ENCODE measurements at places on chromosomes 2 and 18.

DNA sequence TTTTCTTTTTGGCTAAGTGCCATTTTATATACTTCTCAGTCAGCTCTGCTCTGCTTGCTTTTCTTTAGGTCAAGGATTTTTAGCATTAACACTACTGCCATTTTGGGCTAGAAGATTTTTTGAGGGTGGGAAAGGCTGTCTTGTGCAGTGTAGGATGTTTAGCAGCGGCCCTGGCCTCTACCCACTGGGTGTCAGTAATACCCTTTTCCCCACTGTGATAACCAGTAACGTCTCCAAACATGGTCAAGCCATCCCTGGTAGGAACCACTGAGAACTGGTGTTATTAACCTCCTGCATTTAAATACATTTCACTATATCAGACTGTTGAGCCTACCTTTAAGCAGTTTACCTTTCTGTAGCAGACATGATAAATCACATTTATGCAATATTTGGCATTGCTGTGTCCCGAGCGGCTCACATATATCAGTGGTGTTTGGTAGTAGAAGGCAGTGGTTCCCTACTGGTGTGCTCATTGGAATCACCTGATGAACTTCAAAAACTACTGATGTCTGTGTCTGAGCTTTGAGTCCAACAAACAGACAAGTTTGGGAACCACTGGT lies 70.5 kb downstream of the CEP192 start:
- no peak overlapping the region for H3K4me3 ChIP-seq
- no peaks in the 10 kb centered on the region for H3K27me3 ChIP-seq
- H3K27ac ChIP-seq = no peak overlapping the region
- H3K36me3 ChIP-seq = peaks cover 7% of the 10 kb centered on the region
- H3K4me1 ChIP-seq = peaks cover 4% of the 10 kb centered on the region
- DNase-seq = no peak

GRCh38 chr18:78792094-78792493 lies 187.5 kb upstream of the SALL3 start:
- DNase-seq = no peak
- no peaks in the 10 kb centered on the region for H3K27me3 ChIP-seq
- H3K27ac ChIP-seq = no peak overlapping the region
- no peaks in the 10 kb centered on the region for H3K36me3 ChIP-seq
- no peak overlapping the region for H3K4me3 ChIP-seq
- H3K4me1 ChIP-seq = no peaks in the 10 kb centered on the region

DNA sequence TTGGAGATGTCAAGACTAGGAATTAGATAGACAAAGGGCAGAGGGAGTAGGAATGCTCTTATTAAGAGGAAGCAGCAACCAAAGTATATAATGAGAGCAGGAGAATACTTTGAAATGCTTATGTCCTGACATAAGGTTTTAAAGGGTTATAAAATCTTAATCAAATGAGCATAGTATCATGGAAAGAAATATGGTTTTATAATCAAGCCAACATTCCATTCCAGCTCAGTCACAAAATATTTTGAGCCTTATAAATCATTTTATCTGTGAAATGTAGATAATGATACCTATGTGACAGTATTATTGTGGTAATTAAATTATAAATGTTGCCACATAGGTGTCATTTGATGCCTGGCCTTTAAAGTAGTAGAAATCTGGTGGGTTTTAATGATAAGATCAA lies 17.6 kb downstream of the VSNL1 start:
- H3K4me1 ChIP-seq = no peaks in the 10 kb centered on the region
- H3K27ac ChIP-seq = no peak overlapping the region
- DNase-seq = no peak
- no peak overlapping the region for H3K4me3 ChIP-seq

GRCh38 chr2:217671871-217672270 lies 330.9 kb downstream of the TNS1 start:
- no peaks in the 10 kb centered on the region for H3K36me3 ChIP-seq
- DNase-seq = no peak
- peaks cover 24% of the 10 kb centered on the region for H3K4me1 ChIP-seq
- H3K4me3 ChIP-seq = no peak overlapping the region
- no peaks in the 10 kb centered on the region for H3K27me3 ChIP-seq

DNA sequence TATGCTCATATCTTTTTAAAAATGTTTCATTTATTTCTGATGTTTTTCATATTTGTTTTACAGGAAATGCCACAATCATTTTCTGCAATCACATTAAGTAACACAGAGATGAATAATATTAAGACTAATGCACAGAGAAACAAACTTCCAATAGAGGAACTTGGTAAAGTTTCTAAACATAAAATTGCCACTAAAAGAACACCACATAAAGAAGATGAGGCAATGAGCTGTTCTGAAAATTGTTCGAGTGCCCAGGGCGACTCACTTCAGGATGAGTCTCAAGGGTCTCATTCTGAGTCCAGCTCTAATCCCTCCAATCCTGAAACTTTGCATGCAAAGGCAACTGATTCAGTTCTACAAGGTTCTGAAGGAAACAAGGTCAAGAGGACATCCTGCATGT lies 70.4 kb downstream of the APLF start:
- no peaks in the 10 kb centered on the region for H3K36me3 ChIP-seq
- no peak overlapping the region for H3K4me3 ChIP-seq
- H3K27ac ChIP-seq = no peak overlapping the region
- no peaks in the 10 kb centered on the region for H3K27me3 ChIP-seq
- no peak for DNase-seq
- H3K4me1 ChIP-seq = no peaks in the 10 kb centered on the region

All from thyroid gland (tissue), 4 donors.